Activated naive CD8-positive, alpha-beta T cell treated with anti-CD3 and anti-CD28 coated beads, Interleukin-2, amount 50 U/mL, for 24 hours (primary cell): ENCODE measurements at places on chromosomes 2 and 18.

DNA sequence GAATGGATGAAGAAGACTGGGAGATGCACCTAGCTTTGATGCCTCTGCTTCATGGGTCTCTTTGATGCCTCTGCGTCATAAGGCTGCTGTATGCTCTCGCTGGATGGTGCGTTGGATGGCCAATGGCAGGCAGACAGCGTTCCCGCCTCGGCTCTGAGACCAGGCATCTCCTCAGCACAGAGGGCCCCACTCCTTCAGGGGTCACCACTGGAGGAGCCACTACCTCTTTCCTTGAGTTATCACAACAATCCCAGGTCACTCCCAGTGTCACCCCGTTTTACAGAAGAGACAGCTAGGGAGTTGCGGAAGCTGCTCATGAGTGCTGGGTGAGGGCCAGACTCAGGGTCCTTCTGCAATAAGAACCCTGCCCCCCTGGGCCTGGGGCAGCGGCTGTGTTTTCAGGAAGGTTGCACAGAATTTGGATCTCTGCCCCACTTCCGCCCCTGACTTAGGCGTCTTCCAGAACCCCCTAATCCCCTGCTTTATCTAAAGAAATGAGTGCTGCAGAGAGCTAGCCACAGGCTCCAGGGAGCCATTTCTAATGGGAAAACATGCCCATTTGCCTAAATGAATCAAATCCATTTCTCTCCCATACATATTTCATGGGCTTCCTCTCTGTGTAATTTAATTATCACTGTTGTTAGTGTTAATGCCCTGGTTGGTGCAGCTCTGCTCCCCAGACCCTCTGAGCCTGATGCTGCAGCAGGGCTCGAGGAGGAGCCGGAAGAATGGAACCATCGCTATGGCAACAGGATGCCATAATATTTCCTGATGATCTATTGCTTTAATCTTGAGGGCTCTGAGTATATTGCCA is 131.8 kb upstream of the HS6ST1 start:
- no peak for DNase-seq

GRCh38 chr2:171287611-171288010 is 126.9 kb upstream of the TLK1 start:
- DNase-seq, result no peak

GRCh38 chr18:29883114-29883513 is 1159.4 kb downstream of the DSC3 start:
- DNase-seq, result no peak

DNA sequence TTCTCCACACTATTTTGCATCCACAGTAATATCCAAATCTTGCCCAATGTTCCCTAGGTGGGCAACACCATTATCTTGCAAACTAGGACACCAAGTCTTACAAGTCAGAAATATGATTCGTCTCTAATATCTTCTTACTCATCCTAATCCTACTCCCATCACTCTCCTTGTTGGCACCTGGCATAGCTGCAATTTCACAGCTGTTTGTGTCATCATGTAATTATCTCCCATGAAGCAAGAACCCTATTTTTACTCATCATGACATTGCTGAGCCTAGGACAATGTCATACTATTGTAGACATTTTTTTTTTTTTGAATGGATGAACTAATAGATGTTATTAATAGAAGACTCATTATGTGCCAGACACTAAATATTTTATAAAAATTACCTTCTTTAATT is 91.3 kb upstream of the CCDC141 start:
- no peak for DNase-seq

DNA sequence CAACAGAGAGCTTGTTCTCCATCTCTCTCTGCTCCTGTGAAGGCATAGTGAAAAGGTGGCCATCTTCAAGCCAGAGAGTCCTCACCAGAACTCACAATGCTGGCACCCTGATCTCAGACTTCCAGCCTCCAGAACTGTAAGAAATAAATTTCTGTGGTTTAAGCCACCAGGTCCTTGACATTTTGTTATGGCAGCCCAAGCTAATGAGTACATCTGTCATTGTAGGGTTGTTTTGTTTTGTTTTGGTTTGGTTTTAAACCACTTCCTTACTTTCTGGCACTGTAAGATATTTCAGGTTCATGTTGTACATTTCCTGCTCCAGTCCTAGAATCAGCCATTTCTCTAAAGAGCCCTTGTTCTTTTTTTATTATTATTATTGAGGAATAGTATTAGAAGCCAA is 171.2 kb downstream of the CPS1 start:
- DNase-seq, result no peak

GRCh38 chr2:20172273-20173055 is 52.5 kb downstream of the SDC1 start:
- no peak for DNase-seq

DNA sequence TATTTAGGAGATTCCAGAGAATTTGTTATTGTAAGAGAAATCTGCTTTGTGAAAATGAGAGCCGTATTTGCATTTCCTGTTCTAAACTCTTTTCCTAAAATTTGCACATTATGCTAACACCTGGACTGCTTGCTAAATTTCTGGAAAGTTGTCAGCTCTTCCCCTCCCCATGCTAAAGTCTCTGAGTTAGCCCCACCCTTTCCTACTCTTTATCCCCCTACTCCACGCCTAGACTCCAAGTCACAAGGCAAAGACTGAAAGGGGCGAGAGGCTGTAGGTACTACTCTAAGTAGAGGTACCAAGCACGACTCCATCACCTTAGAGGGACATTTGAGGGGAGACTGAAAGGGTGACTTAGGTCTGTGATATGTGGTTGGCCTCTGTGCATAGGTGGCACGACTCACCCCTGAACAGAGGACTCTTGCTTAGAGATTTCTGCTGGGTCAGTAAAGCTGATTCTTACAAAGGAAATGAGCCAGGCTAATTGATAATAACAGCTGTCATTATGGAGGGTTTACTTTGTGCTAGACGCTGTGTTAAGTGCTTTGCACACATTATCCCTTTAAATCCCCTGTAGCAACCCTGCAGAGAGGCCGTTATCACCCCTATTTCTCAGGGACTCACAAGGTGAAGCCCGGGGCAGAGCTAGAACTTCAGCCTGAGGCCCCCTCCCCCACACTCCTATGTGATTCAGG is 373.5 kb downstream of the EN1 start:
- no peak for DNase-seq

GRCh38 chr18:43877616-43878321 is 600.5 kb upstream of the SYT4 start:
- DNase-seq, result no peak

- DNase-seq, result no peak
Measured at GRCh38 chr18:12011957-12012549, 30.7 kb downstream of the IMPA2 start.

GRCh38 chr2:213251618-213252017 is 32.6 kb upstream of the SPAG16 start:
- DNase-seq, result no peak

- no peak for DNase-seq
Measured at GRCh38 chr2:191045141-191045540, 31.2 kb upstream of the STAT1 start.

DNA sequence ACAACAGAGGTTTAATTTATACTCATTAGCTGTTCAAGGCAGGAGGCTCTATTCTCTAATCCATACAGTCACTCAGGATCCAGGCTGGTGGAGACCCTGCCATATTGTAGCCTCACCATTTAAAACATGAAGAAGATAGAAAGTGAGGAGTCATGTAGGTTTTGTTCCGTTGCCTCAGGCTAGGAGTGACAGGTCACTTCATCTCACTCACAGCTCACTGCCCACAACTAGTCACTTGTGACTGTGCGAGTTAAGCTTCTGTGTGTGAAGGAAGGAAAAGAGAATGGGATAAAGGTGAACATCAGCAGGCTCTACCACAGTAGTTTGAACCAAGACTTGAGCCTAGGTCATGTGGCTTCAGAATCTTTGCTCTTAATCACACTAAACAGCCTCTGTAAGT is 9.0 kb upstream of the IGFBP2 start:
- DNase-seq, result no peak

DNA sequence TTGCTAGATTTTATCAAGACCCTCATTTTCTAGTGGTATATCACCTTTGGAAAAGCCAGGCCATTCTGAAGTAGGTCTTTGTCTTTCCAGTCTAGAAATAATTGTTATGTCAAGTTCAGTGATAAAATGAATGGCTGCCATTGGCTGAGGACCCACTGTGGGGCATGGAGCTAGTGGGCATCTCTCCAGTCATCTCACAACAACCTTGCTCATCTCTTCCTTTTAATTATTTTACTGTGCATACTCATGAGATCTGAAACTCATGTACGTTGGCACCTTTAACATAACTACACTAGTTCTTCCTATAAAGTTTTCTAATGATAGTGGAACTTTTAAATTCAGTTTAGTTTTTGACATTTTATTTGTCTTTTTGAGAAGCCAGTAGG is 240.9 kb downstream of the SLC8A1 start:
- DNase-seq, result no peak

GRCh38 chr2:5692561-5693286 is 540 bp downstream of the SOX11 start:
- no peak for DNase-seq

DNA sequence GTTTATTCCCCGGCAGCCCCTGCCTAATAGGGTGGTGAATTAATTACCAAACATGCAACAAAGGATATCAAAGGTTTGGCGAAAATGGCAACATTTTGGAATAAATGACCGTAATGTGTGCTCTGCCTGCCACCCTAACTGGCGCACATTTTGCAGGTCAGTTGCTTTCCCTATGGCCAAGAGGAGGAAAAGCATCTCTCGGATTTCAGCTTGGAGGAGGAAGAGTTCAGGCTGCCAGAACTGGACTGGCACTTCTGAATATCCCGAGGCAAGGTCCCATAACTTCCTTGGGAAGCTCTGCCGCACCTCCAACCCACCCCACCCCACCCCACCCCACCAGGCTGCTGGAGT is 37.1 kb downstream of the SLC25A52 start:
- no peak for DNase-seq

GRCh38 chr2:41024816-41025215 is 572.9 kb upstream of the SLC8A1 start:
- DNase-seq, result no peak

GRCh38 chr18:63368611-63369010 is 1.6 kb upstream of the KDSR start:
- DNase-seq, result no peak

- no peak for DNase-seq
Measured at GRCh38 chr18:62880034-62880433, 164.7 kb downstream of the PHLPP1 start.

- DNase-seq, result no peak
Measured at GRCh38 chr2:10716581-10716980, 4.8 kb upstream of the ATP6V1C2 start.

DNA sequence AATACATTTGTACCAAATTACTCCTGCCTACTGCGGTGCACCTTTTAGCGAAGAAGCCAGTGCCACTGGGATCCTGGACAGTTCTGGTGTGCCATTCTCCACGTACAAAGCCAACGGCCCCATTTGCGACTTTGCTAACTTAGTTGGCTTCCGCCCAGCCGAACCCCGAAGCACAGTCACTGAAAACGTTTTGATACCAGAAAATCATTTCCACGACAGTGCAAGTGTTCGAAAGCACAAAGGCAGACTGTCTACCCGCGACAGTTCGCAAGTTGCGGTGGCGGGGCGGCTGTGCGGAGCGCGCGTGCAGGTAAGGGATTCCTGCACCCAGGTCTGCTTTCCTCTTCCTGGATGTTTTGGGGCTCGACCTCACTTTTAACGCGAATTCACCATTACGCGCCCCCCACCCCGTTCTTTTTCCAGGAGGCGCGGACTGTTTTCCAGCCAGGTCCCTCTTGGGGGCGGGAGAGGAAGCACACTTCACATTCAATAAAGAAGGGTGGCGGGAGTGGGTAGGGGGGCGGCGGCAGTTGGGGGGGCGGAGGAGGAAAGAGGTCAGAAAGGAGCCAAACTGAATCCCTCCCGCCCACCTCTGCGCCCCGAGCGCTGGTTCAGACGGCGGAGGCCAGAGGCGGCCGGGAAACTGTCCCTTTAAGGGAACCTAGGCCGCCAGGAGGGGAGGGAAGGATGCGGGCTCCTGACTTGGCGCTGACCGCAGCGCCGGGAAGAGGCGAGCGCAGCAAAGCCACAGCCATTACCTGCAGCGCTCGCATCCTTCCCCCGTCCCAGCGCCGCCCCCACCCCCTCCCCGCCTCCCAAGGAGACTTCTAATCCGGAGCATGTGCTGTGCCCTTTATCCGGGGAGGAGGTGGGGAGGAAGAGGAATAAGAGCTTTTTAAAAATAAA is 107.4 kb upstream of the KCTD1 start:
- no peak for DNase-seq

GRCh38 chr2:50546790-50547189 is 485.1 kb downstream of the NRXN1 start:
- DNase-seq, result no peak

DNA sequence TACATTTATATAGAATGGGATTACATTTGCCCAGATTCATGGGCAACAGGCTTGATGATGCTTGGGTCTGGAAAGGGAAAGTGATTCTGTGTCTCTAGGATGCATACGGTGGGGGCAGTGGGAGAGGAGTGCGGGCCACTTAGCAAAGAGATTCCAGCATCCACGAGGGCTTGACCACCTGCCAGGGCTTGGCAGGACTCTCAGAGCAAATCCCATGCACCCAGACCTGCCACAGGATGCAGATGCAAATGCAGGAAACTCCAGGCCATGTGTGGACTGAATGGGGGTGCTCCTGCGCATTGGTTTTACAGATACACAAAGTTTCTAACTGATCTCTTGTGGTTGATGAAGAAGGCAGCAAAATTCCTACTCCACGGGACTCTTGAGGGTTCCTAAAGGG is 334.7 kb downstream of the CYRIA start:
- DNase-seq, result no peak

DNA sequence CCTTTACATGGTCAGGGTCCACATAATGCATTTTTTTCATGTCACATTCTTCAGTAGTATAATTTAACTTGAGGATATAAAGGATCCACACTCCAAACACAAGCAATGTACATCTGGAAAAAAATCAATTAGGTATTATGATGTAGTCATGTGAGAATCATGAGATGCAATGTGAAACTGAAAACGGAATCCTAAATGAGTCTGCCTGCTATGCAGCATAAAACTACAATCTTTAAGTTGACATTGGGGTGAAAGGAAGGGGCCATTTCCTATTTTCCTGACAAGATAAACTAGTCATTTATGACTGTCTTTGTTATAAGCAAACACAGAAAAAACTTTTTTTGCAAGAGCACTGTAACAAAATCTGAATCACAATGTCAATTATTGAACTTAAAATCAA is 27.6 kb downstream of the ST3GAL5 start:
- no peak for DNase-seq

GRCh38 chr18:1668279-1668678 is 763.6 kb downstream of the ADCYAP1 start:
- DNase-seq, result no peak

- no peak for DNase-seq
Measured at GRCh38 chr2:69306393-69306821, 80.6 kb downstream of the GFPT1 start.

- DNase-seq, result no peak
Measured at GRCh38 chr18:74012954-74013630, 134.5 kb downstream of the FBXO15 start.

- no peak for DNase-seq
Measured at GRCh38 chr18:12703096-12703567, 290 bp downstream of the PSMG2 start.

DNA sequence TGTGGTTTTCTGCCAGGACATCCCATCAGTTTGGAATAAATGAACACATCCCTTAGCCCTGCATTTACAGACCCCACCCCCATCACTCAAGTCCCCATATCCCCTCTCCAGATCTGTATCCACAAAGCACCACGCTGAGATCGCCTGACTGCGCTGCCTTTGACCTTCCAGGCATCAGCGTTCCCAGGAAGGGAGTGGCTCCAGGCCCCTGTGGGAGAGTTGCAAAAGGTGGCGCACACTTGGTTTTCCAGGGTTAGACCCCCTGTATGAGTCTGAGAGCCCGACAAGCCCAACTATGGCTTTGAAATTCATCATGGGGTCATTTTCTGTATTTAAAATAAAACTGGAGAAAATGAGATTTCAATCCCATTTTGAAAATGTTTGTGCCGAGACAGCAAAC is 137.0 kb upstream of the ZNF236 start:
- no peak for DNase-seq

- no peak for DNase-seq
Measured at GRCh38 chr2:43183743-43184142, 42.7 kb downstream of the ZFP36L2 start.
